Suppressor macrophage treated with lipopolysaccharide for 4 hours (primary cell): ENCODE measurements at places on chromosomes 1 and 21.
A peak's percentile ranks its signal among the peaks of the same experiment; 100 is the strongest.

DNA sequence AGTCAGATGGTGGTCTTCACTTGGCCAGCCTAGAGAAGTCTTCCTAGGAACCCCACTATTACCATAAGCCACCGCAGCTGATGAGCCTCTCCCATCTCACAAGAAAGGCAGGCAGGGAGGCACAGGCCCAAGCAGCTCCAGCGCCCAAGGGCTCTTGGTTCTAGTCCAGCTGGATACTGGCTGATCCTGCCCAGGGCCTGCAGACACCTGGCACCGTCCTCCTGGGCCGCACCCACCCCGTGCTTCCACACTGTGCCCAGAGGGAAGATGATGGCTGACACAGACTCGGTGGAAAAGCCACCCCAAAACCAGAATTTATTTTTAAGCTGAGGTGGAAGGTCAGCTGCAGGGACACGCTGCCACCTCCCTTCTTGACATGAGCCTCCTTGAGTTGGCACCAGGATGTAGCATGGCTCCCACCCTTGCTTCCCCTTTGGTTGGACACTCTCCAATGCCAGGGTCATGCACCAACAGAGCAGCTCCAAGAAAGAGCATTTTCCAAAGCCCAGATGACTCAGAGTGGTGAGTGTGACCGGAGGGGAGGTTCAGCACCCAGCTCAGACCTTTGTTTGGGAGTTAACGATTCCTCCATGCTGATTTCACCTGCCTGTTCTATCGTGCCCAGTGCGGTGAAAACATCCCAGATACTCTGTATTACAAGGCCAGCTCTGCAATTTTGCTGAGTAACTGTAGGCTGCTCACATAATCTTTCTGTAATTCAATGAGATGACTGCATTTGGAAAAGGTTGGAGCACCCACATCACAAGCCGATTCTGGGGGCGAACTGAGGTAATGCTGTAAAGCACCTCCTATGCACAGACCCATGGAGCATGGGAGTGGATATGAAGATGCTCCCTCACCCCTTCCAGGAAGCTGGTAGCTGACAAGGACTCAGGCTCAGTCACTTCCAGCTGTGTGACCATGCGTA is 63.1 kb upstream of the SLC2A1 start:
- DNase-seq, result no peak

- no peak for DNase-seq
Measured at GRCh38 chr1:10761503-10762152, 34.8 kb downstream of the CASZ1 start.

DNA sequence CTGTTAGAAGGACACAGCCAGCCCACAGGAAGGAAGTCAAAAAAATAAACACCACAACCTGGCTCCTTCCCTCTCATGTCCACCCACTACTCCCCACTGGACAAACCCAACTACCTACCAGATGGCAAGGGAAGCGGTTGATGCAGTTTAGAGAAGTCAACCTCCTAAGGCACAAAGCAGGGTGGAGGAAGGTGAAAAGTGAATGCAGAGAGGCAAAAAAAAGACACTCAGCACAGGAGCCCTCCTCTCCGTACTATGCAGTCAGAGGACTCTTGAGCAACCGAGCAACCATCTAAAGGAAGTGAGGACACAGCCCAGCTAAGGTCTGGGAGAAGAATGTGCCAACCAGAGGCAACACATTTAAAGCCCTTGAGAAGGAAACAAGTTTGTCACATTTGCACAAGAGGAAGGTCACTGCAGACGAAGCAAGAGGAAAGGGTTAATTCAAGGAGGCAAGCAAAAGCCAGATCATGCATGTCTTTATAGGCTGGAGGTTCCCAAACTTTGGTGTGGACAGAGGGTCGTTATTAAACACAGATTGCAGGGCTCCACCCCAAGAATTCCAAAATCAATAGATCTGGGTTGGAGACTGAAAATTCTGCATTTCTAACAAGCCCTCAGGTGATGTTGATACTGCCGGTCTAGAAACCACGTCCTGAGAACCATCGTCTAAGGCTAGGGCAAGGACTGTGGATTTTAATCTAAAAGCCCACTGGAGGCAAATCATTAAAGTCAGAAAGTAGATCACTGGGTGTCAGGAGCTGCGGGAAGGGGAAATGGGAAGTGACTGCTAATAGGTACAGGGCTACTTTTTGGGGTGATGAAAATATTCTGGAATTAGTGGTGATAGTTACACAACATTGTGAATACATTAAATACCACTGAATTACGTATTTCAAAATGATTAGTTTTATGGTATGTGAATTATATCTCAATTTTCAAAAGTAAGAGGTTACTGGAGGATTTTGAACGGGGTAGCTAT is 19.7 kb downstream of the TP53BP2 start:
- peak; percentile 86 for DNase-seq

DNA sequence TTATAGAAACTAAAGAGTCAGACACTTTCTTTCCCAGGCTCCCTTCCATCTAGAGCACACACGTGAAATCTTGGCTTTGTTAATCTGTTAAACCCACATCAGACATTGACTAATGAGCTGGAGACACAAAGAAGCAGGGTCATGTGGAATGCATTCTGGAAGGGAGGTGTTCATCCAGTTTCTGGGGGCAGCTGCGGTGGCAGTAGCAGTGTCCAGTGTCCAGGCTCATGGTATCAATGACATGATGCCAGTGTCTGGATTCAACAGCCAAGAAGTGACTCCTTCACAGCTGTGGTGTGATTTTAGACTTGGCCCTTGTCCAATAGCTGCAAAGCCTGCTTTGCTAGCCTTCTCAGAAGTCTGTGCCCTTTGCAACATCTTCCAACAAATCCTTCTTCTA is 95.2 kb downstream of the NTPCR start:
- DNase-seq, result no peak

- no peak for DNase-seq
Measured at GRCh38 chr1:20087668-20088067, 17.7 kb downstream of the PLA2G5 start.

GRCh38 chr1:168863772-168864171 is 134.8 kb upstream of the DPT start:
- no peak for DNase-seq

- DNase-seq, result no peak
Measured at GRCh38 chr1:202235003-202235660, 41.5 kb downstream of the LGR6 start.

- no peak for DNase-seq
Measured at GRCh38 chr1:78716186-78716585, 66.6 kb downstream of the IFI44 start.

DNA sequence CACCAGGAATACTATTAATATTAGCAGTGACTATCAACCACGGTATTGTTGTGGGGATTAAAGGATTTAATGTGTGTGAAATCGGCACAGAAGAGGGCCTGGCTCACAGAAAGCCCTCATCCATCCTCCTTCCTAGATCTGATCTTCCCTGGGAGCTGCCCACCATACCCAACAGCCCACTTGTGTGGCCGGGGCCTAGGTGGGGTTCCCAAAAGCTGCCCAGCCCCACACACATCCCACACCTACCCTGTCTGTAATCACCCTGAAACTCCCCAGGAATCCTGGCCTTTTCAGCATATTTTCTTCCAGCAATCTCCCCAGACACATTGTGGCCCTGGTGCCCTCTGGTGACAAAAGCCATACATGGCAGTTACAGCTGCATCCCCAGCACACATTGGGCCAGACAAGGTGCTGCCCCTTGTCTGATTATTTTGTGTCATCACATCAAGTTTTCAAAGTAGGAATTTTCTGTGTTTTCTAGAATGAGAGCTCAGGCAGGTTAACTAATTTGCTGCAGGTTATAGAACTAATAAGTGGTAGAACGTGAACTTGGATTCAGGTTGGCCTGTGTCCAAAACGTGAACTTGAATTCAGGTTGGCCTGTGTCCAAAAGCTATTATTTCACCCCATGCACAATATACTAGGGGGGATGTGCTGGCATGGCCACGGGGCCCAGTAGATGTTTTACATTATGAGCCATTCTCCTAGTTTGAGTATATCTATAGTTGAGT is 5.3 kb upstream of the SLC6A9 start:
- peak; percentile 74 for DNase-seq

DNA sequence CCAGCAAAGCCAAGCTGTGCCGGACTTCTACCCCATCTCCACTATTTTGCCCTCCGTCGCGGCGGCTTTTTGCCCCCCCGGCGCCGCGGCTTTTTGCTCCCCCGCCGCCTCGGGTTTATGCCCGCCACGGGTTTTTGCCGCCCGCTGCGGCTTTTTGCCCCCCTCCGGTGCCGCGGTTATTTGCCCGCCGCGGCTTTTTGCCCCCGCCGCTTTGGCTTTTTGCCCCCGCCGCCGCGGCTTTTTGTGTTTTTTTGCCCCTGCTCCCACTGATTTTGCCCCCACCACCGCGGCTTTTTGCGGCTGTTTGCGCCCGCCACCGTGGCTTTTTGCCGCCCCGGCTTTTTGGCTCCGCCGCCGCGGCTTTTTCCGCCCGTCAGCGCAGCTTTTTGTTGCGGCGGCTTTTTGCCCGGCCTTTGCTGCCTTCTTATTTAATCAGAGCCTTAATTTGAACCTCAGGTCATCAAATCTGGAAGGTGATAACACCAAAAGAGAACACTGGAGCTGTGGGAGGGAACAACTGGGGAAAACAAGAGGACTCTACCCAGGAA is 106.0 kb downstream of the TPTE start:
- no peak for DNase-seq

GRCh38 chr1:229249854-229250644 is 20.9 kb upstream of the RAB4A start:
- DNase-seq, result peak; percentile 58

DNA sequence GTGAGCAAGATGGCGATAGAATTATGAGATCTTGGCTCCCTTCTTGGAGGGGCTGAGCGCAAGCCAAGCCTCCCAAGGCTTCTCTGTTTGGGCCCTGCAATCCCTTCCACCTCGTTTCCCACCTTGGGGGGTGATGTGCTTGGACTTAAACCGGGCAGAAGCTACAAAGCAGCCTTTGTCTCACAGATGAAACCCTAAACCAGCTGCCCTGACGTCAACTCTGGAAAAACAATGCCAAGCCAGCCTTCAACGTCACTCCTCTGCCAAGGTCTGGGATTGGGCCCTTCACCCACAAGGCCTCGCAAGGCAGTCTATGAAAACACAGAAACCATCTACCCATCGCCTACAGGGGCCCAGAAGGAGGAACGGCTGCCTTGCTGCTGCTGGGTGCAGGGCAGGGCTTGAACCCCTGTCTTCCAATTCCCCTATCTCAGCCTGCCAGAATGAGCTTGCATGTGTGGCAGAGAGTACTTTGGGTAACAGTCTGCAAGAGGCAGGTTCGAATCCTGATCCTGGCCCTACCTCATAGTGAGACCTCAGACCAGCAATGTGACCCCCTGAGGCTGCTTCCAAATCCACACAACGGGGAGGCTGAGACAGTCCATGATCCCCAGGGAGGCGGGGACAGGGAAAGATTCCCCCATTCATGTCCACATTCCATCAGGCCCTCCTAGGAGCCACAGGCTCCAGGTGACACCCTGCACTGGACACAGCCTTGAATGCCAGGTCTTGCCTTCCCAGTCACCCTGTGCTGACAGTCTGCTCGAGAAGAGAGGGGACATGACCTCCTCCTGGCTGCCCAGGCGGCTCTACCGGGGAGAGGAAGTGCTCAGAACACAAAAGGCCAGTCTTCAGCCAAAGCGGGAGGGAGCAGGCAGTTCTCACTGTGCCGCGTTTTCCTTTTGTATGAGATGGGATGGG is 15.0 kb downstream of the IFFO2 start:
- no peak for DNase-seq

DNA sequence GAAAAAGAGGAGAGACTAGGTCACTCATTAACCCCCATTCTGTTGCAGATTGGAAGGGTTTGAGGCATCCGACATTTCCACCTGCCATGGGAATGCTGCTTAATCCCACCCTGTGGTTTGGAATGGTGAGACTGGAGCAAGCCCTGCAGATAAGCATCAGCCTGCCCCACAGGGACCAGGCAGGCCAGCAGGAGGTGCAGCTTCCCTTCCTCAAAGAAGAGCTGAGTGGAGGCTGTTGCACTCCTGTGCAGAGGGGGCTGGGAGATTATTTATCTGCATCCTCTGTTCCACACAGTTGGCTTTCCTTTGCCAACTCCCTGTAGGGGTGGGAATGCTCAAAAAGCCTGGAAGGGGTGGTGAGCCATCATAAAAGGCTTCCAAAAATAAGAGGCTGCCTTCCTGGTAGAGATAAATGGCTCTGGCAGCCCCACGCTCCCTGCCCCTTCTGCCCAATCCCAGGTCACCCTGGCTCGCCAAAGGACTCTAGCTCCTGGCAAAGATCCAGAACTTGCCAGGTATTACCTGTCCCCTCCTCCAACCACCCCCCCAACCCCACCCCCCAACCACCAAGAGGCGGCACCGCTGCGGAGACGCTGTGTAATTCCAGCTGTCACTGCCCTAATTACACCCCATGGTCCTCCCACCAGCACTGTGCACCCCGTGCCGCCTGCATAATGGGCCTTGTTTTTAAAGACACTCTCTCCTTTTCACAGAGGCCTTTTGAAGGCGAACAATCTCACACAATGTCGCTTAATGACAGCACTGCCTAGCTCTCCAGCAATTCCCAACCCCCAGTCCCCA is 83.0 kb upstream of the ZC3H12A start:
- DNase-seq, result no peak

- DNase-seq, result no peak
Measured at GRCh38 chr1:2788506-2789163, 12.9 kb downstream of the TTC34 start.

GRCh38 chr21:14486869-14487268 is 59.2 kb downstream of the SAMSN1 start:
- no peak for DNase-seq

DNA sequence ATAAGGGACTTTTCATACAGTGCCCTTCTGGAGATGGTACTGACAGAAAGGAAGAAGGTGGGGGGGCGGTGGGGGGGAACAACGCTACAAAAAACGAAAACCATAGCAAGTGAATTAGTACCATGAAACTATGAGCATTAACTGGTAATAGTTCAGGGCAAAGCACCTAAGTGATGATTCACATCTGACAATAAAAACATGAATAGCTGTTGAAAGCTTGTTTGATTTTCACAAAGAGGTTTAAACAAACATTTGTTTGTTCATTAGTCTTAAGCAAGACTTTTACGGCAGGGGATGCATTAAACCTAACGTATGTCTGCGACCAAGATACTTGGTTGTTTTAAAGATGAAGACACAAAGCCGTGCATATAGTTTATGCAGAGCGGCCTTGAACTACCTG is 177.5 kb downstream of the LMO4 start:
- DNase-seq, result no peak

DNA sequence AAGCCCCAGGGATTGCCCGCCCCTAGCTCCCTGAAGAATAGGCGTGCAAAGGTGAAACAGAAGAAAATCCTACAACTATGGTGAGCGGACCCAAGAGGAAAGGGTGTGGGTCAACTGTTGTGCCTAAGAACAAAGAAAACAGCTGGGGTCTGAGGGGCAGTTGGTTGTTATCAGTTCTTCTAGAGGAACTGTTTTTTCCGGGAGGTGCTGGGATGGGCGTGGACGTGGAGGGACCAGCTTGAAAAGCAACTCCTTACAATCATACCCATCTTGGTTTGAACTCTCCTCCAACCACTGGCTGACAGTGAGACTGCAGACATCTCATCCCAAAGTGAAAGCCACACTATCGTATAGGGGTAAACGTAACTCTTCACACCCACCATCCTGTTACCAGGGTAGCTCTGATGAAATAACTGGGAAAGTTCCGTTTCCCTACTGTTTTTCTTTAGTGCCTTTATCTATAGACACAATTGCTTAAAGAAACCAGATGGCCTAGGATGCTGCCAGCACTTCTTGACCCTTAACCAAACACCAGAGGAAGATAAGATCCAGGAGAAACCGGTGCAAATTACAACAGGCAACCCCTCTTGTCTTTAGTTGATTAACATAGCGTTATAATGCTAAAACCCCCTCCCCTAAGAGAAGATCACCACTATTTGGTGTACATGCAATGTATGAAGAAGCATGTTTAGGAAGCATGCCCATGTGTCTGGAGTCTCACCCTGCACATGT is 25.6 kb upstream of the FAM89A start:
- DNase-seq, result no peak
